ENCODE measurements at places on chromosomes 3 and 15.

DNA sequence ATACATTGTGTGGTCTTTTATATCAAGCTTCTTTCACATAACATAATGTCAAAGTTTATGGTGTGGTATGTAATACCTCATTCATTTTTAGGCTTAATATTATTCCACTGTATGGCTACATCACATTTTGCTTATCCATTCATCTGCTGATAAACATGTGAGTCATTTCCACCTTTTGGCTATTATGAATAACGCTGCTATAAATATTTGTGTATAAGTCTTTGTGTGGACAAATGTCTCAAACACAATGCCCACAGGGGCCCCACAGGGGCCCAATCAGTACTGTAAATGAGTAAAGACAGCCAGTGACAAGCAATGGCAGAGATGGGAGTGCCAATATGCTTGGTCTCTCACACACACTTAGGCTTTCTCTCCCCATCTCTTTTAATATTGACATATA is 54.2 kb downstream of the PIK3R4 start:
- no peak for DNase-seq

DNA sequence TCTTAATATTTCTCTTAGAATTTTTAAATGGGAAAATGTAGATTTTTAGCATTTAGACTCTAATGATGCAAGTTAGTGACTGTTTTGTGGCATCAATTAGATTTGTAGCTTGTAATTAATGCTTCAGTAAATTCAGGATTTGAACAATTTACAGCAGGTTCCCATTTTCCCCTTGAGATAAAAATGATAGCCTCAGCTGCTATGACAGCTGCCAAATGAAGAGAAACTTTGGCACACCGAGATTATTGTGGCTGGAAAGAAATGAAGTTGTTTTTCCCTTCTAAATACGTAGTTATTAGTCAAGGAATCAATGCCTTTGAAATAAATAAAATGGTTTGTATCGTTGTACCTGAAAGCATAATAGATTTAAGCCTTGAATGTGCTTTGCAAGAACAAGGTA is 206.4 kb upstream of the P2RY1 start:
- DNase-seq: no peak

DNA sequence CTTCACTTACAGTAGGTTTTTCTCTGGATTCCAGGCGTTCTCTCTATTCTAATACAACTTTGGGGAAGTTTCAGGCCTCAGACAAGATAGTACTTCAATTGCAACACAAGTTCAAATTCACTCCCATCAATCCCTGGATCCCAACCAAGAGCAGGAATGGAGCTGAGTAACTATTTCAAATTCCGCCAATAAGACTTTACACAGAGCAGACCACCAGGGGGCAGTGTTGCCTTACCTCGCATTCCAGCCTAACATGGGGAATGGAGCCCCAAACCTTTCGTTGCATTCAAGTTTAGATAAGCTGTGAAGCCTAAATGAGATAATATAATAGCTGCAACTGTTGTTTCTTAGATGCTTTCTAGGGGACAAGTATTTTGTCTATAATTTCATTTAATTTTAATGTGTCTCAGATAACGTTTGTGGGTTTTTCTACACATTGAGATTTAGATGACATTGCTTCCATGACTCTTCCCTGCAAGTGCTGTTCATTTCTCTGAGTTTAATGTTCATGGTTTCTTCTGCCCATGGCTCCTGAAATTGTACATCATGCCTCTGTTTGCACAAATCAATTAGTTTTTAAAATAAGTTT is 186.7 kb downstream of the NSUN3 start:
- DNase-seq: peak; percentile 42

- DNase-seq: peak; percentile 84
Observed at GRCh38 chr3:96813820-96814650, at the start of gene EPHA6. EPHA6 (plus strand) TSS chr3:96814594.

DNA sequence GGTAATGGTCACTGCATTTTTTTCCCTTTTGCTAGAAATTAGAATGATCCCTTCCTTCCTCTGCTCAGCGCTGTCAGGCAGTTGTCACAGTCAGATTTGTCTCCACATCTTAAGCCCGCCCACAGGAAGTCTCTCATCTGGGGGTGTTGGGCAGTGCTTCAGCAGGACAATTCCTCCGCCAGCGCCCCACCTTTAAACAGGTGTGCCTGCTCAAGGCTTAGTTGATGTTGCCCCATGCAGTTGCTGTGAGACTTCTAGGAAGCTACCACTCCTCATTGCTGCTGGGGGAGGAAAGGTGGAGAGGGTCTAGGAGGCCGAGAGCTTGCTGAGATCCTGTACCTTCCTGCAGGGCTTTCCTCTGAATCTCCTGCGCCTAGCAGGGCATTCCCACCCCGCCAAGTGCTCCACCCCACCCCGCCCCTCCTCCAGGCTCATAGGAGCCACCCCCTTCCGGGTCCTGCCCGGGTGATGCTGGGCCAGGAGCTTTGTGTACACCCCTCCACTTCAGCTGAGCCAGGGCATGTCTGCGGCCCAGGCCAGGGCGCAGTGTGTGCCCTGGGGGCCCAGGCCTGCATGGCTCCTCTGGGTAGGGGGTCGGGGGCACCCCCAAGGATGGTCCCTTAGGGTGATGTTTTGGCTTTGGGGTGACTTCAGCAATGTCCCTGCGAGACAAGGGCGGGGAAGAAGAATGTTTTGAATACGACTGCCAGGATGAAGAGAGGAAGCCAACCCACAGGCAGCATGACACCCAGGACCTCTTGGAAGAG is 68.7 kb downstream of the TRAK1 start:
- peak; percentile 32 for DNase-seq

DNA sequence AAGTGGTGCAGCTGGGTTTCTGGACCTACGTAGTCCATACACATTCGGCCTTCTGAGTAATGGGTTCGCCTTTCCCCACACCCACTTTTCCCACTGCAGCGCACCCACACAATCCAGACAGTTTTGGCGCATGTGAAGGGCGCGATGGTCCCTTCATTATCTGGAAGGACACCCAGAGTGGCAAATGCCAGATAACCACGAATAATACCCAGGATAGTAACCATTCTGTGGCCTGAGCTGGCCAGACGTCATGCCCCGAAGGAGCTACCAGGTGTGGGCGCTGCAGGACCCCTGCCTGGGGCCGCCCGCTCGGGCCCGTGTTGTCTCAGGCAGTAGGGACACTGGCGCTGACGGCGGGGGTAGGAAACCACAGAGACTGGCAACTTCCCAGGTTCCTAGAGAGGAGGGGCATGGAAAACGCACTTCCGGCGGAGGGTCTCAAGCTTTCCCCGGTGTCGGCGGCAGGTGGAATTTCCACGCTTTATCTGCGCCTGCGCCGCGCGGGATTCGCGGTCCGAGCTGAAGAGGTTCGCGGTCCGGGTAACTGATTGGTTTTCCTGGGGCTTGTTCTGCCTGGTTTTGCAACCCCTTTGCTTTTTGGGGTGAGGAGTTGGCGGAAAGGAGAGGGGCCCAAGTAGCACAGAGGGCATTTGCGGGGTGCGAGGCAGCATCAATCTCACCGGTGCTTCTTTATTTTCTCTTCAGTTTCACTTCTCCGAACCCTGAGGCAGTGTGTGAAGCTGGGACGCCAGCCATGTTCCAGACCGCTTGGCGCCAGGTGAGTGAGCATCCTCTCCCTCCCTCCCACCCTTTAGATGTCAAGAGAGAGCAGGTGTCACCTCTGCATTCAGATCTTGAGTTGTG is at the start of gene ZNF620:
Gene ZNF620, plus strand, starts transcription at position 441 of the 864 bp plus-strand sequence. Its CDS starts 314 bp downstream, at position 755.
- peak; percentile 91 for DNase-seq

DNA sequence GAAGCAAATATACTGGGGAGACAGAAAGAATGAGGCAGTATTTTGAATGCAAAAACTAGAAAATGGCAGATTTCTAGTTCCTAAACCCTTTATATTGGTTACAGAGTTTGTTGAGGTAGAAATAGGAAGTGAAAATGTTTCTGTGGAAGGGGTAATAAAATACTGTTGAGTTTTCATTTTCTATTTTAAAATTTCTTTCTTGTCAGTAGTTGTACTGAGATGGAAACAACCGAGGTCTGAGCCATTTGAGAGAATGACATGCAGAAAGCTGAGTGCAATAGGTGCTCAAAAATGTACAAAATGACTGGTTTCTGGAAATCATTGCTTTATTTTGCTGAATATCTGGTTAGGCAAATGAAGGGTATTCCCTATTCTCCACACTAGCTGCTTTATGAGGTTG is 361.4 kb downstream of the CHL1 start:
- DNase-seq: no peak

DNA sequence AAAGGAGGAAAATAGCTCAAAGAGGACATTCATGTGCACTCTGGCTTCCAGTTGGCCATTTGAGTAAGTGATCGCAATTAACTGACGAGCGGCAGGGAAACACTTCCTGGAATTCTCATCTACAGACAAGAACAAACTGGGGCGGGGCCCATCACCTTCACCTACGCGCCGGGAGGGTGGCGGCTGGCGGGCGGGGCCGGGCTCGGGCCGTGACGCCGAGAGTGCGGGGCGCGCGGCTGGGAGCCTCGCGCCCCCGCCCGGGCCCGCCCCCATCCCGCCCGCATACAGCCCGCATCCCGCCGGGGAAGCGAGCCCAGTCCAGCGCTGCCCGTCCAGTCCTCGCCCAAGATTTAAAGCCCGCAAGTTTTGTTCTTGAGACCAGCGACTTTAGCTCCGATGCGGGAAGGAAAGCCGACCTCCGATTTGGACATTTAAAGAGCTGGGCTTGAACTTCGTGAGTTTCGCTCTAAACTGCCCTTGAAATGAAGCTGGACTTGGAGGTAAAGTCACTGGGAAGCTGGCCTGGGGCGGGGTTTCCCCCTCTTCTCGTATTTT is at the start of gene B3GNT5:
Gene B3GNT5, plus strand, starts transcription at position 281 of the 555 bp plus-strand sequence. CDS start 16,546 bp downstream, outside the sequence.
- DNase-seq: peak; percentile 90

GRCh38 chr15:90674476-90674875 is 42.7 kb upstream of the BLM start:
- DNase-seq: no peak

GRCh38 chr15:50224606-50225005 is 40.9 kb downstream of the HDC start:
- no peak for DNase-seq

DNA sequence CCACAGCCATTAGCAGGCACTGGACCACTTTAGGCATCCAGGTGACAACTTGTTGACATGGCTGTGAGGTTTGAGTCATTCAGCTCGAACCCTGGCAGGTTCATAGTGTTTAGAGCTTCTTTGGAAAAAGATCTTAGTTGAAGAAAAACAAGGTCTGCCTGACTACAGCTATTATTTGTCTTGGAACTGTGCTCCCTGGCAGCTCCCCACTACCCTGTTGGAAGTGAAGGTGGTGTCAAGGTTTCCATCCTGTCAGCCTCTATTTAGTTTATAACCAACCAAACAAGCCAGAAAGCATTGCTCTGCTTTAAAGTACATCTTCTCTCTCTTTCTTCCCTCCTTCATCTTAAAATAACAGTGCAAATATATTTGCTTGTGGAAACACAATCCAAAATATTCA is 56.8 kb downstream of the KAT2B start:
- DNase-seq: no peak

DNA sequence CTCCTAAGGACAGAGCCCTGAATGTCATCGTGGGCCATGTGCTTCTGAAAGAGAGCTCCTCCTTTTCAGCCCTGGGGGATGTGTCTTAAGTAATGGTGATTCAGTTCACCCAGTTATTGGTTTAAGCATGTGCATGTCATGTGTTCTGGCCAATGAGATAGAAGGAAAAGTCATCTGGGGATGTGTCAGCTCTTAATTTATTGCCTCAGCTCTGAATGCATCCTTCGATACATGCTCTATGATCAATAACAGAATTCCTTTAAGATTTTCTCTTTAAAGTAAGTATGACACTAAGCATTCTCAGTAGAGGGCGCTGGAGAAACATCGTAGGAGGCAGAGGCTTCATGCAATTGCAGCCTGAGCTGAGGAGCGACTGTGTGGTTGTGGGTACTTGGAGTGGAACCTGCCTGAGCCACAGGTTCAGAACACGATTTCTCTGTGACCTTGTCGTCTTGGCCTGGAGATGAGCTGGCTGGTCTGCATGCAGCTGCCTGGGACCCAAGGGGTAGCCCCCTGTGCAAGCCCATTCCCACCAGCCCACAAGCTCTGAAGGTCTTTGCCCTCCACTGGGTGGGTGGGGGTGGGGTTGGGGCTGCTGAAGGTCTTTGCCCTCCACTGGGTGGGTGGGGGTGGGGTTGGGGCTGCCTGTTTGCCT is 69.5 kb downstream of the C3orf38 start:
- DNase-seq: no peak

DNA sequence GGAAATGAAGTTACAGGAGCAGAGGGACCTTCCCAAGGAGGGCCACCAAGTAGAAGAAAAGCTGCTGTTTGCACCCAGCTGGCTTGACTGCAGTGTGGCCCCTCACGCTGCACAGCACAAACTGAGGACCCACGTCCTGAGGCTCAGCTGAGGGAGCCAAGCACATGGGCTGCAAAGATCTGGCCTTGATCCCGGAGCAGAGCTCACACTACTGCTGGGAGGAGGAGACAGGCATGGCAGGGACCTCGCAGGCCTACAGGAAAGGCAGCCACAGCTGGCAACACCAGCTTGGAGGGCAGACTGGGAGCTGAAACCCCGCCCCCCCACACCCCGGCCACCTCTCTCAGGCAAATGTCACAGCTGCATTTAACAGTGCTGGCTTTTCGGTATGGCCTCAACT is 39.7 kb downstream of the KLHL25 start:
- DNase-seq: peak; percentile 52

GRCh38 chr15:78714890-78715289 is 73.9 kb upstream of the CHRNB4 start:
- DNase-seq: no peak

DNA sequence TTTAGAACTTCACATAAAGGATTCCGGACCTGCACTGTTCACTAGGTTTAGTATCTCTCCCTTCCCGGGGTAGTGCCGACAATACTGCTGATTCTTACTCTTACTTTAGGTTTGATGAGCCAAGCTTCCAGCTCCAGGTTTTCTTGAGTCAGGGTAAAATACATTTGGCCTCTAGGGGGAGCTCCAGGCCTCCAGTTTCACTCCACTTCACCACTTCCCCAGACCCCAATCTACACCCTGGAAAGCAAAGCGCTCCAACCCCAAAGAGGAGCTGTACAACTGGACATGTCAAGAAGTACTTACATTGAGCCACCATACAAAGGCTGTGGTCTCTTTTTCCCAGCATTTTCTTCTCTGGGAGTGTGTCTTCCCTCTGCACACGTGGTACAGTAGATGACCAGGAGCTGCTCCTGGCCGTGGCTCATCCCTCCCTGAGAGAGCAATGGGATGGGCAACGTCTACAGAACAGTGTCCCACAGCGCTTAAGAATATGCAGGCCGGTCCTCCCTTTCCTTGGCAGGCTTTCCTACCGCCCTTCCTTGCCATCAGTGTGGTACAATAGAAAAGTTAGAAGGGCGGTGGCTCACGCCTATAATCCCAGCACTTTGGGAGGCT is 93.9 kb upstream of the CCDC80 start:
- no peak for DNase-seq

DNA sequence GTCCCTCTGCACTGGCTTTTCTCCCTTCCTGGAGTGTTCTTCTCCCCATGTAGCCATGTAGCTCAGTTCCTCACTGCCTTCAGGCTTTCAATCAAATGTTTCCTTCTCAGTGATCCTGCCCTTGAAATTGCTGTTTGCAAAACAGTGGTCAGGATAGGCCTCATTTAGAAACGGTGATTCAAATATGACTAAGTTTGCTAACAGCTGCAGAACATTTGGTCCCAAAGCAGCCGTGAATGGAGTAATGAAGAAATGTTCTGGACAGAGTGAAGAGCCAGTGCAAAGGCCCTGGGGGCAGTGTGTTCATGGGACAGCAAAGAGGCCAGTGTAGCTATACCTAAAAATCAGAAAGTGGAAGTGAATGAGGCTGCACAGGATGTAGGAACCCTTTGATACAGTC is 223.4 kb downstream of the FEZF2 start:
- DNase-seq: no peak

Data from lower leg skin (tissue), 4 donors.